Left lung (tissue), 14 donors: ENCODE measurements at places on chromosomes 7 and 10. TPM values are rescaled to one million over a fixed set of nuclear protein-coding genes. Genes with fewer than 3 reads are reported as not detected.

Gene SCIN
- 13.4 TPM for total RNA-seq

DNA sequence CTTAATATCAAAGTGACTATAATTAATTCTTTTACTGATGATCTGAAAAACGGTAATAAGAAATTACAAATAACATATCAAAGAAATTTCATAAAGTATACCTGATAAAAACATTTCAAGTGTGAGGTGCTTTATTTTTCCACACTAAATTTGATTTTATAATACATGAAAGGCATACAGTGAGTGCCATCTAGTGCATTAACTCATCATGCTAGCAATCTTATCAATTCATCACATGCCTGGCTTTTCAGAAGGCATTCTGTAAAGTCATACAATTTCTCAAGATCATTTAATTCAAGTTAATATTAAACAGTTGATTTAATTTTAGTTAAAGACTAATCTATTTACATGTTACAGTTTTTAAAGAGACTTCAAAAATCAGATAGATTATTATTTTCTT lies 1020.9 kb downstream of the GATA3 start:
- no peak for DNase-seq

DNA sequence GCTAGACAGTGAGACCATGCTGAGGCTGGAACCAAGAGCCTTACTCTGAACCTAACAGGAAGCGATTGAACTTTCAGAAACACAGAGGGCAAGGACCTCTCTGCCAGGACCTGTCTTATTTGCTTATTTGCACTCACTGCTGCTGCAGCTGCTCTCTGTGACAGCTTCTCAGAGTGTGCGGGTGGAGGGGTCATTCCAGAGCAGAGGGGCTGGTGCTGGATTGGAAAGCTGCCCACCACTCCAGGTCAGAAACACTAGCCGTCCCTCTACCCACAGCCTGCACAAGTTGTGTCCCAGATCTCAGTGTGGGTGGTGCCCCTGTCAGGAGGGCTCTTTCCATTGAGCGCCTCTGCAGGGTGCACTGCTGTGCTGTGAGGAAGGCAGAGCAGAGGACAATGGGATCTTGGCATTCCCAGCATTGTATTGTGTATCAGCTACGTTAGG lies 126.2 kb downstream of the CCNY start:
- no peak for DNase-seq

DNA sequence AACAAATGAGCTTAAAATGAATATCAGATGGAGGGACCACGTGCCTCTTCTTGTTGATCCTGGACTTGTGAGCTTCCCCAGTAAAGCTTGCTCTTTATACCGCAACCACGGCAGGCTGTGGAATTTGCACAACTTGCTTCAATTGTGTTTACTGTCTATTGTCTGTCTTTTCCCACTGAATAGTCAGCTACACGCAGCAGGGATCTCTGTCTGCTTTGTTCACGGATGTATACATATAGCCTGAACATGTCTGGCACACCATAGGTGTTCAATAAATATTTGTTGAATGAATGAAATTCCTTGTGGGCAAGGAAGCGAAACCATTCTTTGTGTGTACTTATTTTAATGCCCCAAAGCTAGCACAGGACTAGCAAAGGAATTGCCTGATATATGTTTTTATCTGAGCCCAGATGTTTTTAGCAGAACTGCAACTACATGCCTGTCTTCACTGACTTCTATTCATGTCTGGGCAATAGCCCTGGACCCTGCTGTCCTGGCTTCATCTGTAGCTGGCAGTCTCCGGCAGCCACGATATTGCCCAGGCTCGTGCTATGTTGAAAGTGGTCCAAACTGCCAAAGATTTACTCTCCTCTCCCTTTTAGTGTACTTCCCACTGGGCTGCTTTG lies 29.9 kb upstream of the IFRD1 start:
- no peak for DNase-seq

Gene AS3MT
- 1.5 TPM for total RNA-seq

DNA sequence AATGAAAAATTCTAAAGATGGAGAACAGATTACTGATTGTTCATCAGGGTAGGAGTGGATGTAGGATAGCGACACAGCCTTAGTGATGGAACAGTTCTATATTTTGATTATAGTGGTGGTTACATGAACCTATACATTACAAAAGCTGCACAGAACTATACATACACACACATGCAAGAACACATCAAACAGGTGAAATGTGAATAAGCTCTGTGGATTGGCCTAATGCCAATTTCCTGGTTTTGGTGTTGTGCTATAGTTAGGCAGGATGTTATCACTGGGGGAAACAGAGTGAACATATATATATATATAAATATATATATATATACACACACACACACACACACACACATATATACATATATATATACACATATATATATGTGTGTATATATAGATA lies 76.4 kb upstream of the PIK3CG start:
- no peak for DNase-seq

DNA sequence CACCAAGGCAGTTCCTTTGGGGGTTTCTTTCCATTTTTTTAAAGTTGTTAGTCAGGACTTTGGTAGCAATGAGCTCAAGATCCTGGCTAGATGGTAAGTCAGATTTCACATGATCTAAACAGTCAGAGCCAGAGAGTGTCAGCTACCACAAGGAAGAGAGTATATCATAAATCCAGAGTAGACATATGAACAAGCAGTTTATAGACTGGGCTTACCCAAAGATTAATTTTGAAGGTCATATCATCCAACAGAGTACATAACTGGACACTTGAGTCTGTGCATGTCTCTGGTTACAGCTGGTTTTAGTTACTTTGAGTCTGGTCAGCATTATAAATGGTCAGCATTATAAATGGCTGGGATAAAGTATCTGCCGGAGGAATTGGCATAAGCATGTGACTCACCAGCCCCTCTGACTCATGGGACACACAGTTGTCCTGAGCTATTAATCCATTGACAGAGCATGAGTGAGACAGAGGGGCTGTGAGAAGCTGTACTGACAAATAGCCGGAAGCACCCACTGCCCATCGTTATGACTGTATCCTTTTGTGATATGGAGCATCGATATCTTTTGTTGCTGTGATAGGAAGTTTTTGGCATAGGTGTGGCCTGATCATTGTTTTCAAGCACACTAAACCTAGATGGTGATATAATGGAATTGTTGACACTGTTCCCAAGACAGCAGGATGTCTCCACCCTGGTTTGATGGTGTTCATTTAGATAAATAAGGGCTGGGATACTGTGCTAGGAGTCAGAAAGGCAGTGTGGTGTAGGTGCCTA lies 19.3 kb downstream of the PPP1R3C start:
- no peak for DNase-seq

DNA sequence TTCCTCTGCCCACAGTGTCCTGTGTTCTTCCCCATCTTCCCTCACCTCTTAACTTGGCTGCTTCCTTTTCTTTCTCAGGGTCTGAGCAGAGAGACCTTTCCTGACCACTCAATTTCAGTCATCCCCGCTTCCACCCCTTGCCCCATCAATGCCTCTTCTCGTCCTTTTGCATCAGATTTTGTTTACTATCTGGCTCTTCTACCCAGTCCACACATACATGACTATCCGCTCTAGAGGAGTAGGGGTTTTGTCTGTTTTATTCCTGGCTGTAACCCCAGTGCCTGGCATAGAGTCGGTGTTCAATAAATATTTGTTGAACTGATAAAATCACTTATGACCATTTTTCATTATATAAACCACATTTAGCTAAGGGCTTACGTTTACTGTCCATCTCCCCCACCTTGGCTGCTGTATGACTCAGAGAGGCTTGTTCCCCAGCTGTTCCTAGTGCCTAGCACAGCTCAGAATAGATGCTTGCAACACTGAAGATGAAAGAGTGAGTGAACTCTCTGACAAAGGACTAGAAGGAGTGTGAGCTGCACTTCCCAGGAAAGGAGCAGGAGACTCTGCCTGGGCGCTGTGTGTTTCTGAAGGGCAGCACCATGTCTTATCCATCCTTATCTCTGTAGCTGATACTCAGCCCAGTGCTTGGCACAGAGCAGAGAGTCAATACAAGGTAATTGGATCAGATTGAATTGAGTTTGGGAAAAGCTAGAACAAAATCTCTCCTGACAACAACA lies 21.9 kb downstream of the ARID5B start:
- no peak for DNase-seq

GRCh38 chr7:36430186-36430585 lies 40.5 kb downstream of the ANLN start:
- DNase-seq = no peak

Gene ENTPD1
- 37.6 TPM for total RNA-seq

Gene TSPAN13
- total RNA-seq = 121 TPM

Gene SAP25
- 8.3 TPM for total RNA-seq

Gene FAM25G
- not detected for total RNA-seq

Gene NEURL1
- 0.76 TPM for total RNA-seq

Gene PALD1
- 10.8 TPM for total RNA-seq

DNA sequence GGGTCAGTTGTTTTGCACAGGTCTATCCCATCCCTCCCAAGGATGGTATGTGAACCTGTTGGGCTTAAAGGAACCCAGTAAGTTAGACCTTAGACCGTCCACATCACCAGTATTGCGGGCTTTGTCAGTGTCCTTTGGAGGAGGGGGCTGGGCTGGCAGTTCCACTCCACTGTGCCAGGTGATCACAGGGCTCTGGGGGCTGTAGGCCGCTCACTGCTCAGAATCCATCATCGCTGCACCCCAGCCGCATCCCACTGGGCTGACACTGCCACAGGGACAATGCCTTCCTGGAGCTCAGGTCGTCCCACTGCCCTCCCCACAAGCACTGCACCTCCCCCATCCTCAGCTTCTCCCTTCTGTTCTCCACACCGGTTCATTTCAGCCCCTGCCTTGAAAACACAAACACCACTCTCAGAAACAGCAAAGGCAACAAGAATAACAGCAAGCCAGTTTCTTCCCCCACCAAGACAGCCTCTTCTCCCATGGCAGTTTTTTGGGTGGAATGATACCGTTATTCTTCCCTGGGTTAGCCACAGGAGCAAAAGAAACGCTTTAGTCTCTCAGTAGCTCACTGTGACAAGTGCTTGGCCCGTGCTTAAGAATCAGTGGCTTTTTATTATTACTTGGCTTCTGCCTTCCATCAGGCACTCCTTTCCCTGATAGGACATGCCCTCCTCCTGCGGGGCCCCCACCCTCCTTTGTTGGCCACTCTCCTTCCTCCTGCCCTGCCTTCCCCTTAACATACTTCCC lies 111.2 kb downstream of the GRK5 start:
- DNase-seq = no peak

DNA sequence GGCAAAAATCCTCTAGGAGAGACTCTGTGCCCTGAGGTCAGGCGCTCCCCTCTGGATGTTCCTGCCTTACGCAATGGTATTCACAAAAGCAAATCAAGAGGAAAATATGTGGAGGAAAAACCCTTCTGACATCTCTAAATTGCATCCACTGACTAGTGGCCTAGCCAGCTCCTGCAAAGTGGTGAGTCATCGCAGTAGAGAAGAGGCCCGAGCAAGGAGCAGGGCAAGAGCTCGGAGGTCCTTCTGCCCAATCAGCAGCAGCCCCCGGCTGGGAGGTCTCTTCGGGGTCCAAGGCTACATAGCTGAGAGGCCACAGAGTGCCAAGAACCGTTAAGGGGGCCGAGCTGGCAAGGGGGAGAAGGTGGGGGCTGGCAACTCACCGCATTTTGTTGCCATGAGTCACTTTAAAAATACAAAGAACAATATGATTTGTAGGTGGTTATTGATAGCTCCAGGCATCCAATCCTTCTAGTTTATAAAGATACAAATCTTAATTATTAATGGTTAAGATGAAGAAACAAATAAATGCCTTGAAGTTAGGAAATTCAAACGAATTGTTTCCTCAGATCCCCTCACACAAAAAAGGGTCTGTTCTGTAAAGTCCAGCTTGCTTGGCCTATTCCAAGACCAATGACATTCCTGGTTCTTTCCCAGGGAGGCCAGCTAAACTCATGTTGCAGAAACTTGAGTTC lies 161.6 kb downstream of the PKD1L1 start:
- peak; percentile 74 for DNase-seq

DNA sequence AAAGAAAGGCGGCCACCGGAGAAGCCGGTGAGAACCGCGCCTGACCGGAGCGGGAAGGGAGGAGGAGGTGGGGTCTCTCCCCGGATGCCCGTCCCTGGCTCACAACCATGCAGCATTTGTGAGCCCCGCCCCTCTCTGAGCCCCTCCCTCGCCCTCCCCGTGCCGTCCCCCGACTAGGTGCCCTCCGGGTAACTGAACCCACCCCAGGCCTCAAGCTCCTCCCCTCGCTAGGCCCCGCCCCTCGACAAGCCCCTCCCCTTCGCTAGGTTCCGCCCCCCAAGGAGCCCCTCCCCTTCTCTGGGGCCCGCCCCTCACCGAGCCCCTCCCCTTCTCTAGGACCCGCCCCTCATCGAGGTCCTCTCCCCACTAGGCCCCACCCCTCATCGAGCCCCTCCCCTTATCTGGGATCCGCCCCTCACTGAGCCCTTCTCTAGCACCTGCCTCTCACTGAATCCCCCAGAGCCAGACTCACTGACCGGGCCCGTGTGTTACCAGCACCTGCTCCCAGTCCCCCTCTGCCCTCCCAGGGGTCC lies 42.2 kb upstream of the HSPB1 start:
- no peak for DNase-seq

DNA sequence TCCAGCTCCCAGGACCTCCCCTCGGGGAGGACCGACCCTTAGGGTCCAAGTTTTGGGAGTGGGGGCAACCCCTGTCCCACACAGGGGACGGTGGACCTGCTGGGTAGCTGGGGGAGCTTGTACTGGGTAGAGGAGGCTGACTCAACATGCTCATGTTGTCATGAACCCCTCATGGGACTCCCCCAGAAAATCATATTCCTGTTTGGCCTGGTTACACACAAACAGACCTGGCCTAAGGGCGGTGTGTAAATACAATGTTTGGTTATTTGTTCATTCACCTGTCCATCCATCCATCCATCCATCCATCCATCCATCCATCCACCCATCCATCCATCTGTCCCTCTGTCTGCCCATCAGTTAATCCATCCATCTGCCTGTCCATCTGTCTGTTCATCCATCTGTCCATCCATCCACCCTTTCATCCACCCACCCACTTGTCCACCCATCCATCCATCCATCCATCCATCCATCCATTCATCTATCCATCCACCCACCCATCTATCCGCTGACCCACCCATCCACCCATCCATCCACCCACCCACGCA lies 92.9 kb downstream of the DNAJB6 start:
- no peak for DNase-seq

Gene NFE2L3
- 5.9 TPM for total RNA-seq

- no peak for DNase-seq
These were observed 62.6 kb upstream of the ABCB4 start for GRCh38 chr7:87538052-87538451.

GRCh38 chr7:572416-573268 lies 53.0 kb upstream of the PDGFA start:
- DNase-seq = no peak

DNA sequence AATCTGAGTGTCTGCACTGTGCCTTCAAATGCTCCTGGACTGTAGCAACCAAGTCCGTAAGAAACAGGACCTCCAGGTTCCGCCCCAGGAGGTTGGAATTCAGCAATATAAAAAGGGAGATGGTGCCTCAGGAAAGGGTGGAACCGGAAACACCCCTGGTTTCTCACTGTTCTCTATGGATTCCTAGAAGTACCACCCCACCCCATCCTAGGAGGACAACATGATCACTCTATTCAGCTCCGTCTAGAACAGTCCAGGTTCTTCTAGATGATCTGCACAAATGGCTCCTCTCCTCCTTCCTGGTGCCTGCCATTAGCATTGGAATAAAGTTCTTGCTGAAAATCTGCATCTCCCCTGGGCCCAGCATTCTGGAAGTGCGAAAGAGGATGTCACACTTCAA lies 7.6 kb upstream of the ZNF12 start:
- no peak for DNase-seq

Gene CALHM2
- total RNA-seq = 60.2 TPM

Gene RP9
- total RNA-seq = 11.5 TPM
